ENCODE measurements at places on chromosomes 5 and 9.

GRCh38 chr5:132008961-132009680 is 2.3 kb downstream of the ACSL6 start:
- no peak for DNase-seq

- no peak for DNase-seq
Measured at GRCh38 chr5:81212211-81212751, 20.8 kb upstream of the CKMT2 start.

GRCh38 chr5:135233477-135233876 is 165.6 kb downstream of the MACROH2A1 start:
- no peak for DNase-seq

GRCh38 chr9:112327718-112328450 is 5.5 kb downstream of the PTBP3 start:
- DNase-seq: no peak

- peak; percentile 91 for DNase-seq
Measured at GRCh38 chr9:127336506-127337352, 60.2 kb upstream of the SLC2A8 start.

GRCh38 chr5:174925586-174925985 is 201.2 kb downstream of the MSX2 start:
- DNase-seq: no peak

GRCh38 chr9:83032065-83032625 is 30.8 kb downstream of the RASEF start:
- no peak for DNase-seq

GRCh38 chr9:124132671-124133147 is 121.1 kb downstream of the LHX2 start:
- no peak for DNase-seq

GRCh38 chr5:139481580-139482049 is 943 bp downstream of the STING1 start:
- no peak for DNase-seq

GRCh38 chr5:79236970-79237739 is 1.2 kb downstream of the JMY start:
- peak; percentile 63 for DNase-seq

DNA sequence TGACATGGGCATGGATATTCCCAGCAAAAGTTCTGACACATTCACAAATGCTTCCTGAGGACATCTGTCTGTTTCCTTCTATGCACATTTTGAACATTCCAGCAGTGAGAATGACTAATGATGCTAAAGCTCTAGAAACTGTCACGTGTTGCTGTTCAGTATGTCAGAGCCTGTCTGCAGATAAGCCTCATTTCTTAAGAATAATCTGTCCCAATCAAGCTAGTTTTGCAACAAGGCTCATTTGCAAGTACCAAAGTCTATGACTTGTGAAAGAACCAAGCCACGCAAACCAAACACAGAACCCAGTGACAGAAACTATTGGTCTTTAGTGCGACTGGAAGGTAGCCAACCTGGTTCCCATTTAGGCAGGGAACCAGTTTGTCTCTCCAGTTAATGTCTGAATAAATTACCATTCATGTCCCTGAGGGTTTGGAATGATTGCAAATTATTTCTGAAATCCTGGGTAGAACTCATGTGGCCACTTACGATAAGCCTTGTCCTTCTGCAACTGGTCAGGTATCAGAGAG is 178.5 kb downstream of the C9orf152 start:
- no peak for DNase-seq

- DNase-seq: no peak
Measured at GRCh38 chr5:119451561-119451960, 736 bp upstream of the HSD17B4 start.

DNA sequence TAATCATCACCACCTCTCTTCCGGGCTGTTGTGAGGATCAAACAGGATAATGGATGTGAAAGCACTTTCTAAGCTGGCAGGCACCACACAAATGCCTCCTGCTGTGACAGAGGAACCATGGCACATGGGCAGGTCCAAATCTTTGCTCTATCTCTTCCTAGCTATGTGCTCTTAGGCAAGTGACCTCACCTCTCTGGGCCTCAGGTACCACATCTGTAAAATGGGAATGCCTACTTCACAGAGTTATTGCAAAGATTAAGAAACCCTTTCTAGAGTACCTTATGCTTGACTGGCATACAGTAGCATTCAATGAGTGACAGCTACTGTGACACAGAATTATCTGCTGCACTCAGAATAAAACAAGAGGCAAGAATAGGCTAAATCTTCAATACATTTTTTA is 51.6 kb downstream of the CDK5RAP2 start:
- DNase-seq: no peak

DNA sequence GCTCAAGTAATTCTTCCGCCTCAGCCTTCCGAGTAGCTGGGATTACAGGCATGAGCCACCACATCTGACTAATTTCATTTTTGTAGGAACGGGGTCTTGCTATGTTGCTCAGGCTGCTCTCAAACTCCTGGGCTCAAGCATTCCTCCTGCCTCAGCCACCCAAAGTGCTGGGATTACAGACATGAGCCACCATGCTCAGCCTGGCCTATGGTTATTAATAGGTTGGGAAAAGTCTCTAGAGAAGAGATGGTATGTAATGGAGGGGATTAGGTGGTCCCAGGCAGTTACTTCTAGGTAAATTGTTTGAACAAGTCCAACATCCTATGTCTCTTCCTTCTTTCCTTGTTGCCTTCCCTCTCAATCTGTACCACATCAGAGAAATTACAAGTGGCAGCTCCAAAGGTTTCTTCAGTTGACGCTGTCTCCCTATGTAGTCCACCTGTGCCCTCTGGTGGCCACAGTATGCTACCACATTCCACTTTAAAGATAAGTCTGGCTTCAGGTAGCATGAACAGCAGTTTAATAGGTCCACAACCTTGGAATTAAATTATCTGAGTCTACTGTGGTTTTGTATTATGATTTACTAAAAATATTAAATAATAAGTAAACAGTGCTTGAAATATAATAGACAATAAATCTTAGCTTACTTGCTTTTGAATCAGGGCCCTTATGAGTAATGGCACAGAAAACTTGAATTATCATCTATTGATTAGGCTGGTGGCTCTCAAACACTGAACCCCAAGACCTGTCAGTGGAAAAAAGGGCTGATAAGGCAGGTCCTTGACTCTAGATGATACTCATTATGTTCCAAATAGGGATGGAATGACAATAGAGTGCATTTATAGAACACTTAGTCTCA is 9.7 kb downstream of the TIGD6 start:
- DNase-seq: peak; percentile 32

DNA sequence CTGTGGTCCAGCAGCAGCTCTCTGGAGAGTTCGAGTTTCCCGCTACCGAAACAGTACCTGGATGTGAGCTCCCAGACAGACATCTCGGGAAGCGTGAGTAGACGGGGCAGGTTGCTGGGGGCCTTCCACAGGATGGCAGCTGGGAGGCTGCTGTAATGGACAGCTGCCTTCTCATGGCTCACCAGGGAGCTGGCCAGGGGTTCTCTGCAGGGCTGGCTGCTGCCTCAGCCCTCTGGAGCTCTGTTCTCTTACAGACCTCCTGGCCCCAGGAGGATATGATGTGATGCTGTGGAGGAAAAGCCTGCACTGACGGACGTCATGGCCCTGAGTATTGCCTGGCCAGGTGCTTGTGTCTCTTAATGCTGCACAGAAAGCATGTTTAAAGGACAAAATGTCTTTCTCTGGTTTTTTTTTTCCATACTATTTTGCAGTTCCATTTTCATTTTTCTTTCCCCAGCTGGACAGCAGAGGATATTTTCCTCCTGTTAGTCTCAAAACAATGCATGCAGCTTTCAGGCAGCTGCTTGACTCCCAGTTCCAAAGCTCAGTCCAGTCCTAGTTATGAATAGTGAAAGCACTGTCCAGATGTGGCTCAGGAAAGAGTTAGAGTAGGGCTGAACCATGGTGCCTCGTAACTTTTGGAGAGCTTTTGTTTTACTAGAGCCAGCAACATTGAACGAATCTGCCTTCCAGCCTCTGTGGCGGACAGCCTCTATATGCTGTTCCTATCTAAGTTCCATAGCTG is 77.5 kb upstream of the RARS1 start:
- no peak for DNase-seq

DNA sequence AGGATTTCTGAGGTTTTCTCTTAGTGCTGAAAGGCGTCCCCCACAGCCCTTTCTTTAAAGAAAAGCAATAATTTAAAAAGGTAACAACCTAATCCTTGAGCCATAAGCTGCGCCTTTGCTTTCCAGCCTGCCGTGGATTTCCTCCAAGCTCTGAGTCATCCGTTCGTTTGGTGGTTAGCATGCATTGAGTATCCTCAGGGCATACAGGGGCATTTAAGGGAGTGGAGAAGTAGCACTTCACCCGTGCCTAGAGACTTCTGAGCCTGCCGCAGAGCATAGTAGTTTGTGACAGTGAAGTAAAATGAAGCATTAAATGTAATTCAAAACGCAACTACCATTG is 892 bp upstream of the TNC start:
- DNase-seq: no peak

GRCh38 chr9:88969646-88970373 is 21.5 kb upstream of the S1PR3 start:
- DNase-seq: no peak

DNA sequence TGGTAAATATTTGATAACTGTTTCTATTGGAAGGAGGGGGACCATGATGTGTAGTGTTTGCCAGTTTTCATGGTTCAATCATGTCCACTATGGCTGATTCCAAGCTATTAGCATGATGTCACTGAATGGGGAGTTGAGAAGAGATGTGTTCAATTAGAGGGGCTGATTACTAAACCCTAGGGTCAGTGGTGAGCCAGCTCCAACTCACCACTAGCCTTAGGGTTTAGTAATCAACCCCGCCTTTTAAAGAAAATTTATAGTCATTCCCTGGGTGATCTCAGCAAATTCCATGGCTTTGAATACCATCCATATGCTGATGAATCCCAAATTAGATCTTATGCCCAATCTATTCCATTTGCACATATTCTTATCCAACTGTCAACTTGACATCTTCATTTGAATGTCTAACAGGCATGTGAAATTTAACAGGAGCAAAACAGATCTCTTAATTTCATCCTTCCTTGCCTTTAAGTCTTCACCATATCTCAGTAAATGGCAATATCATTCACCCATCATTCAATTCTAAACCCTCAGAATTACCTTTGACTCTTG is 98.8 kb downstream of the GCNT1 start:
- no peak for DNase-seq

GRCh38 chr5:395156-395920 is 47.6 kb upstream of the EXOC3 start:
- no peak for DNase-seq

GRCh38 chr5:40017135-40017534 is 592.4 kb upstream of the DAB2 start:
- no peak for DNase-seq

DNA sequence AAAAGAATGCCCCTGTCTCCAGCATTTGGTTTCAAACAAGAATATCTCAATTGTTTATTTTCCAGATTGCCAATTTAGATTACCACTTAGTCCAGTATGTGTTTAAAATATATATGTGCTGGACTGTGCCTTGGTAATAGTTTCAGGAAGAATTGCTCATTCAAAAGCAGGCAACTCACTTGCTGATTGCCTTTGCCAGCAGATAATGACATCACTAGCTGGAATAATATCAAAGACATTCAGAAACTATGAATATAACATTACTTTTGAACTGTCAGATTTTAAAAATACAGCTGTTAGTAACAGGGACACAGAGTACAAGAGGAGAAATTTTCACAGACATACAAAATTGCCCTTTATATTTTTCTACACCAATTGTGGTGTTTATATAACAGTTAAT is 96.0 kb upstream of the ITGA2 start:
- no peak for DNase-seq

- peak; percentile 52 for DNase-seq
Measured at GRCh38 chr5:1385395-1386273, 40.7 kb upstream of the CLPTM1L start.

GRCh38 chr5:35285435-35285834 is 55.1 kb upstream of the PRLR start:
- no peak for DNase-seq

DNA sequence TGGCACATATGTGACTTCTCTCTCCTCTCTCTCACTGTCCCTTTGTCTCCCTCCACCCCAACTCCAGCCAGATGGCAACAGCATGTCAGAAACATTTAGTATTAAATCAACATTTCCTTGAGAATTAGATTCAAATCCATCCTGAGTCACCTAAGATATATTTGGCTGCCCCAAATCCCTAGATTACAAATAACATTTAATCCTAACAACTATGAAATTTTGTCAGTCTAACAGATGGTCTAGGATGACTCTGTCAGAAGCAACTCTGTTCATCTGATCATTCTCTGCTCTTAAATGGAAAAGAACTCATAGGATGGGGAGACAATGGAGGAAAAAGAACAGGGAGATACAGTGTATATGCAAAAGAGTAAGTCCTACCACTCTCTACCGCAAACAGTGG is 201.2 kb downstream of the TSSK1B start:
- DNase-seq: no peak

- DNase-seq: no peak
Measured at GRCh38 chr5:72656331-72656730, 149.1 kb upstream of the ZNF366 start.

GRCh38 chr5:141605523-141606277 is 13.1 kb downstream of the DIAPH1 start:
- DNase-seq: peak; percentile 23

DNA sequence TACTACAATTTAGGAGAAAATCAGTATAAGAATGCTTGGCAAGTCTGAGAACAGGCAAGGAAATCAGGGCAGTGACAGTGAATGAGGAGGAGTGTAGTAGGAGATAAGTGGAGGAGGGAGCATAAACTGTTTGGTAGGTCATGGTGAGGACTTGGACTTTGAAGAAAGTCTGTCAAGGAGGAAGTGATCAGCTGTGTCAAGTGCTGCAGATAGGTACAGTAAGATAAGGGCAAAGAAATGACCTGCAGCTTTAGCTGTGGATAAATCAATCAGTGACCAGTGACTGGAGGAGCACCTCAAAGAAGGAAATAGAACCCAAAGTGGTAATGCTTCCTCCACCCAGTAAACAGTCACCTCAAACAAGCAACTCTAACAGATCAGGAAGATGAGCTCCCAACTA is 106.3 kb downstream of the RAPGEF6 start:
- no peak for DNase-seq

DNA sequence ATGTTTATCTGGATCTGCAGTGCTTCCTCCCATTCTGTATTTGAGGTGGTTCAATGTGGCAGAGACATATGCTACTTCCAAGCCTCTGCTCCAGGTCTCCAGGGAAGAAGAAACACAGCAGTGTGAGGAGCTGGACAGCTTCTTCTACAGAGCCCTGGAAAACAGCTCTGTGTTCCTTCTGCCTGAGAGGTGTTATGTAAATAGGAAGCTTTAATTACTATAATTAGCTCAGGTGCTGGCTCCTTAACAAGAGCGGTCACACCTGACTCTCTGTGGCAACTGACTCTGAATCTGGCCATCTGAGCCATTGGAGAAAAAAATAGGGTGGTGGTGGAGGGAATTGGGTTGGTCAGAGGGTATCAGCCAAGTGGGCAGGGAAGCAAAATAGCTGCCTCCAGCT is 332.4 kb upstream of the BRINP1 start:
- no peak for DNase-seq

DNA sequence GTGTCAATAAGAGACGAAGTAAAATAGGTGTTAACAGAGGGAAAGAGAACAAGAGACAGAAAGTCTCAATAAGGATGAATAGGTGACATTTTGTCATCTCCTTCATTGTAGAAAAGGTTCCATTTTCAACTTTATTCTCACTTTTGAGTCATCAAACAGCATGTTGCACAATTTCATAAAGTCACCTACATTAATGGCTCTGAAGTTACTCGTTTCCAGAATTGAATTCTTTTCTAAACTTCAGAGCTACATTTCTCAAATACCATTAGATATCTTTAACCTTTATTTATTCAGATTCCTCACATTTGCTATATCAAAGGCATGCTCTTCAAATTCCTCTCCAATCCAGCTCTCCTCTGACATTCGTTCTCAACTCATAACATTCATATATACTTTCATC is 13.1 kb downstream of the ADAMTS6 start:
- DNase-seq: no peak
